ENCODE measurements at places on chromosomes 4 and X.

- DNase-seq = peak; percentile 67
Measured at GRCh38 chrX:30713061-30713525, 59.9 kb downstream of the GK start.

GRCh38 chr4:8688041-8688907, 95.7 kb downstream of the CPZ start:
- DNase-seq = peak; percentile 89

DNA sequence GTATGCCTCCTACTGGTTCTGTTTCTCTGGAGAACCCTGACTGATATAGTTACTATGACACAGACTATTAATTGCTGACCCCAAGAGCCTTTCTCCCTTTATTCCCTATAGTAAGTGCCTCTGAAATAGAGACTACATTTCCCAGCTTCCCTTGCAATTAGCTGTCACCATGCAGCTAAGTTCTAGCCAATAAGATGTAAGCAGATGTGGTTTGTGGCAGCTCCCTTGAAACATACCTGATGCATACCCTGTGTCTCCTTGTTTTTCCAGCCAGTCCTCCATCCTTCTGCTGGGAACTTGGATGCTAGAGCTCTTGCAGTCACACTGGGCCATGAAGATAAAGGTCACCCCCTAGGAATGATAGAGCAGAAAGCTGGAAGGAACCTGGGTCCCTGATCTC, 9.7 kb upstream of the TMEM165 start:
- DNase-seq = peak; percentile 32

- DNase-seq = no peak
Measured at GRCh38 chr4:123598331-123598730, 201.7 kb downstream of the SPRY1 start.

DNA sequence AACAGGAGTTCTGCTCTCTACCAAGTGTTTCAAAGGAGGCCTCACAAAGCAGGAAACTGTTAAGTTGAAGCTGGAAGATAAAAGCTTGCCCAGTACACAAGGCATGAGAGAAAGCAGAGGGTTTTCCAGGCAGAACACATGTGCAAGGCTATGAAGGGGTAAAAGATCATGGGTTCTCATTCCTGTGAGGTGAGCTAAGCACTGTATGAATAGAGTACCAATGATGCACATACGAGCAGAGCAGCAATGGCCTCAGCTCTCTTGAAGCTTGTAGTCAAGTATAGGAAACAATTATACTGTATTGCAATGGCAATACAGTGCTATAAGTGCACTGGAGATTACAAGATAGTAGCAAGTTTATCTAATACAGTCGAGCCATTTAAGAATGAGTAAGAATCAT, 18.0 kb downstream of the TTC29 start:
- DNase-seq = no peak

DNA sequence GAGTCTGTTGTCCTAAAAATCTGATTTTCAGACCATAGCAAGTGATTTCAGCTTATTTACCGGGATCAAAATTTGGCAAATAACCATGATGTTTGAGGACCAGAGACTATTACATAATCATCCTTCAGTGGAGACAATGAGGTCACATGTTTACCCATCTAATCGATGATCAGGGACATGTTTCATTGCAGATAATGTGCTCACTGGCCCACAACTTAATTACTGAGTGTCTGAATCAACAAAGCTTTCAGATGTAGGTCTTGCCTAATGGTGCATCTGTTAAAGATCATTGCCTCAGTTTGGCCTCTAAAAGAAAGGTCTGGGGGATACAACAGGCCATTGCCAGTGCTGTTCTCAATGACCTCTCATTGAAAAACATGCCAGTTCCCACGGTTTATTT, 42.8 kb upstream of the KLHL34 start:
- DNase-seq = peak; percentile 35

DNA sequence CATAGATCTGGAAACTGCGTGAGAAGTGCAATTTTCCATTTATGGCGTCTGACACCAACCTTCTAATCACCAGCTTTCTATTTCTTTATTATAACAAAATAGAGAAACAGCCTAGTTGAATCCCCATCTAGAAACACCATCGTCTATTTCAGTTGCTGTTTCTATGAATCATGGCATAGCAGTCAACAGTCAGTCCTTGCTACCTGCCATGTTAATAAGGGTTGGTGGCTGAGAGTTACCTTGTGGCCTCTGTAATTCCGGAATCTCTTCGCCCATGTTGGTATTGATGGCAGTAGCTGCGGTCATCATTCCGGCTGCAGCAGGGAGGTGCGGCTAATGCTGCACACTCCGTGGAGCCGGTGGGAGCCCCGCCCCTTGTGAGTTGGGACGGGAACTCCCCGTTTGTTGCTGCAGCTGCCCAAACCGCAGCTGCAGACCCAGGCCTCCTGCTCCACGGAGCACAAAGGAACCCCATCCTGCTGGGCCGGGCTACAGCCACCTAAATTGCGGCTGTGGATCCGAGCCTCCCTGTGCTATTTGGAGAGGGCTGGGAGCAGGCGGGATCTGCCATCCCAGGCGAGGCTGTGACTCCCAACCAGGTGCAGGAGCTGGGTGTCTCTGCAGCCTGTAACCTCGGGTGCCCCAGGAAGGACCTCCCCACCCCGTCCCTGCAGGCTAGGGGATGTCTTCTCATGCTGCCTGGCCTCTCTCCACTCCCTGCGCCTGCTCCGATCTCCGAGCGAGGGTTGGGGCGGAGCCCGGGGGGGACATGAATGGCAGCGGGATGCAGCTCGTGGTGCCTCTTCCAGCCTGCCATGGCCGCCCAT, 115.4 kb upstream of the STK26 start:
- no peak for DNase-seq

GRCh38 chr4:128787509-128788311, 21.8 kb upstream of the JADE1 start:
- DNase-seq = peak; percentile 42

DNA sequence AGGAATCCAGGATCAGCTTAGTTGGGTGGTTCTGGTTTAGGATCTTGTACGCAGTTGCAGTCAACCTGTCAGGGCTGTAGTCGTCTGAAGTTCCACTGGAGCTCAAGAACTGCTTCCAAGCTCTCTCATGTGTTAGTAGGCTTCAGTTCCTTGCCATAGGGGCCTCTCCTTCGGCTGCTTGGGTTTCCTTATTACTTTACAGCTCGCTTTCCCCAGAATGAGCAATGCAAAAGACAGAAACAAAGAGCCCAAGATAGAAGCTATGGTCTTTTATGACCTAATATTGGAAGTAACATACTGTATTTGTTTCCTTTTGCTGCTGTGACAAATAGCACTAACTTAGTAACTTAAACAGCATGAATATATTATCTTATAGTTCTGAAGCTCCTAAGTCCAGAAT, 51.7 kb downstream of the TIGD2 start:
- no peak for DNase-seq

GRCh38 chr4:168600796-168601583, 104.1 kb downstream of the PALLD start:
- DNase-seq = no peak

DNA sequence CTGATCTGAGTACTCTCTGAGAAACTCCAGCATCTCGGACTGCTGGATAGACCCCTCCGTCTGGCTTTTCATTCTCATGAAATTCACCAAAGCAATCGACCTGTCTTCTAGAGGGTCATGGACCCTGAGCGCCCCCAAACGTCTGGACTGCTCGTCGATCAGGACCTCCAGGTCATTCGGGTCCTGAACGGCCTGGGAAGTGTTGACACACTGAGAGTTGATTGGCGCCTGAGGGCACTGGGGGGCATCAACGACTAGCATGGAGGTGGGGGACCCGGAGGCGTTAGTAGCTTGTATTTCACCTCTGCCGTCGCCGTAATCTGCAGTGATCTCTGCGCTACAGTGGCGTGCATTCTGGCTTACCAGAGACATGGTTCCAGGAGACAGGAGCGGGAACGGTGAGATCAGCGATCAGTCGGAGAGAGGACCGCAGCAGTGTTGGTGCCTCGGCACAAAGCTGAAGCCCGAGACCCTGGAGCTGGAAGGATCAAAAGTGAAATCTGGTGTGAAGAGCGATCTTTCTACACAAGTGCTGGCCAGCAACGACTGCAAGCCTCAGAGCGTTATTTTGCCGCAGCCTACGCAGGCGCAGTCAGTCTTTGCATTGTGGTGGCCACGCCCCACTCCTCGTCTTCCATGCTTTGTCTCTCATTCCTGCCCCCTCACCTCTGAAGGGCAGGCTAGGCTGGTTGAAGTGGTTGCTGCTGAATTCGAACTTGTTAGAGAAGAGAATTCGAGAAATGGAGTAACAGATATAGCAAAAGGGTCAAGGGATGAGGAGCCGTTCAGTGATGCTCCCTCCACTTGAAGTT, at the start of gene MAGEE2:
MAGEE2 (minus strand) TSS at position 575 of the 812 bp plus-strand sequence; CDS start at position 372, 203 bp downstream.
- DNase-seq = peak; percentile 76

GRCh38 chr4:167233685-167234315, 494 bp downstream of the SPOCK3 start:
- peak; percentile 83 for DNase-seq

GRCh38 chr4:72779241-72779640, 210.2 kb upstream of the ADAMTS3 start:
- no peak for DNase-seq

DNA sequence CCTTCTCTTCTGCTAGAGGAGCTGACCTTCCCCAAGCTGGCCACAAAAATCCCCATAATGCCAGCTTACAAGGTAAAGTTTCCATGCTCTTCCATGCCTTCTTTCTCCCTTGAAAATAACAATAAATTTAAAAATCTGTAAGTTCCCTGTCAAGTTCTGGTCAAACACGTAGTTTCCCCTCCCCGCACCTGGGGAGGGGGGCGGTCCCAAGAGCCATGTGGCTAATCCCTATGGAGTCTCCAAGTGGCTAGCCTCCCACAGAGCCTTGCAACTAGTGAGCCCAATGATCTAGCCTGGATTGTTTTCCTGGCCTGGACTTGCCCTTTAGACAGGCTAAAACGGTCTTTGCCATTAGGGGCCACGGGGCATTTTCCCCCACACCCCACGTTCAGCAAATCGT, 2.1 kb upstream of the NRK start:
- DNase-seq = no peak

DNA sequence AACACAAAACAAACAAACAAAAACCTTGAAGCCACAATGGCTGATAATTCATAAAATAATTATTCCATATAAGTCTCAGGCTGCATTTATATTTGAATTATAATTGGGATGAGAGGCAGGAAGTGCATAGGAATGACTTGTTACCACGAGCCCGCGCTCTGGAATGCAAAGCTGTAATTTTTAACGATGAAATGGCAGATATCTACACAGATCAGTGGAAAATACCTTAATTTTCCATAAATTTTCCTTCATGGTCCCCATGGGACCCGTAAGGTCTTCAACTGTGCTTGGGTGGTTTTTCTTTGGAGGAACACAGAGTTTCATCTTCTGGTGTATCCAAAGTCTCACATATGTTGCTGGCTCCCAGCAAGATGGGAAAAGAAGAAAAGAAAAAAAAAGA, 226.8 kb downstream of the SHOX start:
- no peak for DNase-seq

GRCh38 chrX:26747877-26748276, 531.9 kb downstream of the MAGEB5 start:
- no peak for DNase-seq

GRCh38 chr4:10128761-10129160, 12.2 kb upstream of the WDR1 start:
- no peak for DNase-seq

DNA sequence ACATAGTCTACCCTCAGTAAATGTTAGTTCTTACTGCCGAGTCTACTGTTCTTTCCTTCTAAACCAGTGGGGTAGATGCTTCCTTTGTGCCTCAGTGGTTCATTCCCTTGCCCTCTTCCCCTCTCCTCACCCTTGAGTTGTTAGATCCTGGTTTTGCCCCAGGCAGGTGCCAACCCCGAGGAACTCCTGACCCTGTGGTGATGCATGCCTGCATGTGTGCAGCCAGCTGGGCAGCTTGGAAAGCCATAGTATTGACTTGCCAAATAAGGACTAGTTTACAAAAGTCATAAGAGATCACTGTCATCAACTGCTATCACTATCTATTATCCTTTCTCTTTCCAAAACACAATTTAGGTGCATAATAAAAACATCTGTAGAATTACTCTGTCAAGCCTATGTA, 50.9 kb downstream of the REPS2 start:
- no peak for DNase-seq

- DNase-seq = peak; percentile 65
Measured at GRCh38 chrX:143634663-143635455, 1.0 kb downstream of the SLITRK4 start.

GRCh38 chr4:106565727-106566126, 197.1 kb upstream of the GIMD1 start:
- no peak for DNase-seq

Measured in eye (tissue), 1 donor.